Stimulated activated naive CD8-positive, alpha-beta T cell treated with anti-CD3 and anti-CD28 coated beads, Interleukin-15, amount 100 ng/mL, for 72 hours (primary cell): ENCODE measurements at places on chromosomes 11 and 22.

DNA sequence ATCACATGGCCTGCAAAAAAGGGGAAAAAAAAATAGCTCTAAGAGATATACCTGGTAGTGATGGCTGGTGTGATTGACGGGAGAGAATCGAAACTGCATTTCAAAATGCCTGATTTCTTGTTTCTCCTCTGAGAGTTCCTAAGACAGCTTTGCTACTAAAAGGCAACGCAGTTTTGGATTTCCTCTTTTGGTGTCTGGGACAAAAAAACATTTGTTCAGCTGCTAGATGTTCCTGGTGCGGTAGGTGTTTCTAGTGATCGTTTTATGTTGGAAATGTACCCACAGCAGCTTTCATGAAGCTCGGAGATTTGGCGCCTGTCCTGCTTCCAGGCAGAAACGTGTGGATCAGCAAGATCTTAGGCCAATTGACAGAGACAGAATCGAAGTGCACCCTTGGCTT is 18.1 kb downstream of the P2RX3 start:
- no peak for DNase-seq

DNA sequence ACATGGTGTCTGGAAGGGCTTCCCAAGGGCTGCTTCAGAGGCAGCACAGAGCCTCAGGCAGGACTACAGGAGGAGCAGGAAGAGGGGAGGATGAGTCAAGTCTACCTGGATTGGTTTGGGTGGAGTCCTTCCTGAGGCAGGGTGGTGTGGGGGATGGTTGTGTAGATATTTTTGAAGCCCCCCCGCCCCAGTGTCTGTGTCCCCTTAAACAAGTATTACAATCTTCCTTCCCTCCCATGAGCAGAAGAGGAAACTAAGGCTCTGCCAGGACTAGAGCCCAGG is 34.7 kb upstream of the FCHSD2 start:
- no peak for DNase-seq

DNA sequence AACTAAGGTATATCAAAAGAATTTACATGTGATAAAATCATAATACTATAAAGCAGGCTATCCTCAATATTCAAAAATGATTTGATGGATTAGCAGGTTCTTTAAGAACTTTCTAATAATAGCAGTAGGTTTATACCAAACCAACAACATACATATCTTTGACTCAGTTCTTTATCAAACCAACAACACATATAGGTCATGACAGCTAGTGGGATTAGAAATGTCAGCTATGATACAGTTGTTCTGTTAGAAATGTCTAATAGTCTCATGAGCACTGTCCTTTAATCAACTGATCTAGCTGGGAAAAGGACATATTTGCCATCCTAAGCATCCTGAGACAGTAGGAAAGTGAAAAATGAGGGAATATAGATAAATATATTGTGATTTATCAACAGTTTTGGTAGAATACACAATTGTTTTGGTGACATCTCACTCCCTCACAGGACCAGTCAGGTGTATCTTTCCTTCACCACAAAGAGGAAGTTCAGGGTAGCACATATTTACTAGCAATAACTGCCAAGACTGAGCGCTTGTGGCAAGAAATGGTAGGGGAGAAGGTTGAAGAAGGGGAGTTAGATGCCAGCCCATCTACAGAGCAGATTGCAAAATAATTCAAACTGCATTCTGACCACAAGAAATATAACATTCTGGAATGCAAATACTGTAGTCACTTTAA is 90.8 kb upstream of the APOA1 start:
- DNase-seq: no peak

DNA sequence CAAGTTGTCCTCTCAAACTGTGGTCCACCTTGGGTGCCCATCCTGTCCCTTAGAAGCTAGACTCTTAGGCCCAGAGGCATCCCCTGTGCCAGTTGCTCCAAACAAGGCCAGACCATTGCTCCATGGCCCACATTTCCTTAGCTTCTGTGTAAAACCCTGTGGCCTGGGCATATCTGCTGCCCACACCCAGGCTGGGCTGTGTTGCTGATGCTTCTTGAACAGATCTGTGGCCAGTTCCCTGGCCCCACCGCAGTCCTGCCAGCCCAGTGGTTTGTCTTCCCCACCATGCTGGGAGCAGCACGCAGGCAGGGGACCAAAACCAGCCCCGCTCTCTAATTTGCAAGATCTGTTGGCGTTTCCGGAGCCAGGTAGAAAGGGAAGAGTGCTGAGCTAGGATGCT is 72.2 kb downstream of the CSNK2A3 start:
- no peak for DNase-seq

DNA sequence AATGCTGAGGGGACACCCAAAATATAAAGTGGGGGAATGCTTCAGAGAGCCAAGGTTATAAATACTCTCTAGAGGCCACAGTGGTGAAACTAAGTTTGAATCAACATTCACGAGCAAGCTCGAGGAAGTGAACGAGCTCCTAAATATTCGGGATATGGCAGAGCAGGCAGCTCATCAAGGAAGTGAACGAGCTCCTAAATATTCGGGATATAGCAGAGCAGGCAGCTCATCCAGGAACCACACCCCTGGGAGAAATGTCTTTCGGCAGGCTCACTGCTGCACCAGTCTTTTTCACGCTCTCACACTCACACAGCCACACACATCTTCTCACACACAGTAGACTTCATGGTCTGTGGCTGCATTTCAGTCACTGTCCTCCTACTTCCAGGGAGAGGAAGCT is 787.5 kb downstream of the OPCML start:
- DNase-seq: no peak

- DNase-seq: no peak
Observed at GRCh38 chr11:119697445-119697844, 31.6 kb downstream of the NECTIN1 start.

DNA sequence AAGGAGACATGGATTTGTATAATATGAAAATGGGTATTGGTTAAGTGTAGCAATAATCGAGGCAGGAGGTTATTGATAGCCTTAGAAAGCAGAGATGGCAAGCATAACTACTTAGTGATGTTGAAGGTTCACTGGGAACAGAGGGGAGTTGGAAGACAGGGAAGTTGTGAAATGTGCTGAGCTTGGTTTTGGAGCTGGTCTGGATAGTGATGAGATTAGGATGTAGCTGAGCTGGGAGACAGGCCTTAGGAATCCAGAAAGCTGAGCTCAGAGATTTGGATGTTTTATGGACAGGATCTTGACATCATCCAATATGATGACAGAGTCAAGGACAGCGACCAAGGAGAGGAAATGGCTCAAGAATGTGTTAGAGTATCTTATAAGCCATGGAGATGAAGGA is 113.1 kb downstream of the ARHGAP42 start:
- DNase-seq: no peak

DNA sequence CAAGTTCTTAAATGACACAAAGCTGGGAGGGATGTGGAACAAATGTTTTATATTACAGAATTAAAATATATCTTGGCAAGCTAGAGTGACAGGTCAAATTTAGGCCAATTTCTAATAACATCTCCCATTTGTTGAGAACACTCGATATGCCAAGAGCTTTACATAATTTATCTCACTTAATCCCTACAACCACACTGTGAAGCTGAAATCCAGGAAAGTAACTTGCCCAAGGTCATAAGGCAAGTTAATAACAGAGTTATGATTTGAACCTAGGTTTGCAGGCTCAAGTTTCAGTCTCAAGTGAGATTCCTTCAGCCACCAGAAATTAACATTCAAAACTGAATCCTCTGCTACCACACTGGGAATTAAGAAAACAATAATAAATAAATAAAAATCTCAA is 38.3 kb downstream of the RAB30 start:
- DNase-seq: no peak

DNA sequence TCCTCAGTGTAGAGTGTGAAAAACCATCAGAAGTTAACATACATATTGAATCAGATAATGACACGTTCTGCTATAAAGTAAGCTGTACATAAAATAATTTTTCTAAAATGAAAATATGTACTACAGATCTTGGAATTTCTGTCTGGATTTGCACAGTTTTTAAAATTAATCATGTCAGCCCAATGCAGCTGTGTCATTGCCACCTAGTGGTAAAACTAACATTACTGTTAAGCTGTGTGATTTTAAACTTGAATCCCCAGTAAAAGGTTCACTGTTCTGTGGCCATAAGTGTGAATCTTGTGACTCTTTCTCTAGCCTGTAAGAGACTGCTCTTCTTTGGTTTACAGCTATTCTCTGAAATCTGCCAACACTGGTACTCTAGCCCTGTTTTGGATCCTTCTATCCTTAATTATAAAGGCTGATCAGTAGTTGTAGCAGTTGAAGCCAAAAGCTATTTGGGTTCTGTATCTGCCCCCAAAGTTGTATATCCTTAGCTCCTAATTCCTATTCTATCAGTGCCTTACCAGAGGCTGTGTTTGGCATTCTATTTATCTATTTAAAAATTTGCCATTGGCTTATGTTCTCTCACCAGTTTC is 4.0 kb downstream of the JRKL start:
- DNase-seq: no peak

GRCh38 chr11:11588891-11589290 is 32.9 kb downstream of the GALNT18 start:
- DNase-seq: no peak

GRCh38 chr11:14519597-14519916 is 629 bp downstream of the PSMA1 start:
- no peak for DNase-seq

- no peak for DNase-seq
Observed at GRCh38 chr11:114977651-114978050, 299.3 kb downstream of the NXPE2 start.

GRCh38 chr11:114556135-114556534 is 3.5 kb downstream of the NXPE1 start:
- DNase-seq: no peak

DNA sequence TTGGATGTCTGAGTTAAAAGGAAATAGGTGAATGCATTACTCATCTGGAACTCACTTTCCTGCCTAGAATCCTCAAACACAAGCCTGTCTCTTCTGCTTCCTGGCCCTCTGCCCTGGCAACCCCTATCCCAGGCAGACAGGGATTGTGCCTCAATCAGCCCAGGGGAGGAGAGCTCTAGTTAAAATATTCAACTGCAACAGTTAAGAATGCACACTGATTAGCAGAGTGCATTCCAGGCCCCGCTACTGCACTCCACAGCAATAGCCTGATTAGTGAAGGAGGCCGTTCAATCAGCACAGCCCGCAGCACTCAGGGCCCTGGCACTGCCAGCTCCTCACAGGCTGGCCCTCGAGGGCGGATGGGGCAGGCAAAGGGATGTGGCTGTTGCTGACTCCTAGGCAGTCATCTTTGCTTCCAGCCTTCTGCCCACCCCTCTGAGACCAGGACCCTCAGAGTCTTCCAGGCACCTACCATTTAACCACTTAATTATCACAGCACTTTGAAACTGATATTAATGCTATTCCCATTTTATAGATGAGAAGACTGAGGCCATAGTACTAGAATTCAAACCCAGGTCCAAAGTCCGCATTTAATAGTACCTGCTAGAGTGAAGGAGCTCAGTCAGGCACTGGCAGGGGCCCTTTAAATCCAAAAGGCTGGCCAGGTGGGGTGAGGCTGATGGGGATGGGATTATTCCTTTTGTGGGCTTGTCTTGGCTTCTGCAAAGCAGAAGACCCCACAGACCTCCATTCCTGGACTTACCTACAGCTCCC is 435.3 kb downstream of the SOX6 start:
- no peak for DNase-seq

DNA sequence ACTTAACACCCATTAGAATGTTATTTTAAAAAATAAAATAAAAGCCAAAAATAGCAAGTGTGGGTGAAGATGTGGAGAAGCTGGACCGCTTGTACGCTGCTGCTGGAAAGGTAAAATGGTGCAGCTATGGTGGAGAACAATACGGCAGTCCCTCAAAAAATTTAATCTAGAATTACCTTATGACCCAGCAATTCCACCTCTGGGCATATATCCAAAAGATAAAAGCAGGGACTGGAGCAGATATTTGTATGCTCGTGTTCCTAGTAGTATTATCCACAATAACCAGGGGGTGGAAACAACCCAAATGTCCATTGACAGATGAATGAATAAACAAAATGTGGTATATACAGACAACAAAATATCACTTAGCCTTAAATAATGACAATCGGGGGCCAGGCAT is 6.1 kb upstream of the APOA5 start:
- DNase-seq: no peak
